ENCODE measurements at places on chromosomes 7 and 10.

GRCh38 chr10:74875966-74876365 lies 49.6 kb downstream of the KAT6B start:
- no peak for DNase-seq

DNA sequence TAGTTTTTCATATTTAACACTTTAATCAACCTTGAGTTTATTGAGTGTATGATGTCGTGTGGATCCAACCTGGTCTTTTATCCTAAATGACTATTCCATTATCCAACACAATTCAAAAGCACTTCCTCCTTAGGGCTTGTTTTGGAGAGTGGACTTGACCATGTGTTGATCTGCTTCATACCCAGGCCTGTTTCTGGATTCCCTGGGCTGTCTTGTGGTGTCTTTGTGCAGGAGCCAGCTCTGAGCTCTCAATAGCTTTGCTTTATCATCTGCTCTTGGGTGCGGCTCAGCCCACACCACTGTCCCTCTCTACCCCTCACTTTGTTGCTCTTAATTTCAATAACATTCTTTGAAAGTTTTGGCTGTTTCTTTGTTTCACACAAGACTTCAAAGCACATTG lies 70.9 kb upstream of the CHST15 start:
- DNase-seq: no peak

DNA sequence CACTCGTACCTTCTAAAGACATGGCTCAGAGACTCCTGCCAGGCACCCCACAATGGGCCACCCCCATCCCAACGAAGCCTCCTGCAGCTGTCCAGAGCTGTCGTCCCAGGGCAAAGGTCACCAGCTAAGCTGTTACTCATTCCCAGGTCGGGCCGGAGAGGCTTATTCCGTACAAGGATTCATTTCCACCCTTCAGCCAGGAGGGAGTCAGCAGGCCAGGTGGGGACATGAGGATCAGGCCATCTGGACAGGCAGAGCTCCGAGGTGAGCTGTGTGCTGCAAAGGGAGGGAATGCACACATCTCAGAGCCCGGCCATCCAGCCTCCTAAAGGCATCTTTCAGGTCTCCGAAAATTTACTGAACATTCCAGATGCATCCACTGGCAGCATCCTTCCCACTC lies 63.9 kb upstream of the NANOS1 start:
- no peak for DNase-seq

GRCh38 chr7:44061645-44062179 lies 3.7 kb downstream of the PGAM2 start:
- no peak for DNase-seq

- DNase-seq: no peak
These were observed 33.0 kb downstream of the MAGI2 start for GRCh38 chr7:79420464-79420863.

- no peak for DNase-seq
These were observed 31.0 kb upstream of the ZEB1 start for GRCh38 chr10:31288001-31288400.

- DNase-seq: no peak
These were observed 91.9 kb downstream of the MYL10 start for GRCh38 chr7:101537205-101537604.

DNA sequence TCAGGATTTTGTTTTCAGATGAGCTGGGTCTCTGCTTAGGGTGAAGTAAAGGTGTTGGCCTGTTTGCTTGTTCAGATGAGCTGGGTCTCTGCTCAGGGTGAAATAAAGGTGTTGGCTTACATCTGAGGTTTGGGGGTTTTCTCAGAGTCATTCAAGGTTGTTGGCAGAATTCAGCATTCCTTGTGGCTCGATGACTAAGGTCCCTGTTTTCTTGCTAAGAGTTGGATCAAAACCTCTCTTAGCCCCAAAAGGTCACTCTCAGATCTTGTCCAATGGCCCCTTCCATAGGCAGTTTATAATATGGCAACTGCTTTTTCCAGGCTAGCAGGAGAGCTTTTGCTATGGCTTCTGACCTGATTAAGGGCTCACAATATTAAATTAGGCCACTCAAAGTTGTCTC lies 106.6 kb downstream of the ADAM22 start:
- no peak for DNase-seq

DNA sequence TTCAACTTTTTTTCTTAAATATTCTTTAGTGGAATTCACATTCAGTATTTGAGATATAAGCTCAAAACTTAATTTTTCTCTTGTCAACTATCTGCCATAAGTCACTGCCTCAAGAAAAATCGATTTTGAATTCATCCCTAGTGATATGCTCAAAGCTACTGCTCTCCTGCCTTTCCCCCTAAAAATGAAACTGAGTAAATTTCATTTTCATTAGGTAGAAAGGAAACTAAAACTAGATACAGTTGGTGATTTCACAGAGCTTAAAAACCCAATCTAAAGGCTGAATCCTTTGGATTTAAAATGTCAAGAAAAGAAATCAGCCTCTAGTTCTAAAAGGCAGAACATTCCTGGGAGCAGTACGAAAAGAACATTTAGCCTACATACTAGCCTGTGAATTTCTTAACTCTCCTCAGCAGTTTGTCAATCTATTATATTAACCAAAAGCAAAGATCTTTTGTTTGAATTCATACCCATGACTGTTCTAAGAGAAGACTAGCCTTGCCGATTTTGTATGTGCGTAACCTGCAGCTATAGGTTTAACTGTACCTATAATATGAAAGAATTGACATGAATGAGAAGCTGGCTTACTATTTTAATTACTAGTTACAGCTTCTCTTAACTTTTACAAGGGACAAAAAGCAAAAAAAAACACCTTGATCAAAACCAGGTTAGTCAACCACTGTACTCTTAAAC lies 4.9 kb upstream of the FAM53B start:
- DNase-seq: peak; percentile 29

DNA sequence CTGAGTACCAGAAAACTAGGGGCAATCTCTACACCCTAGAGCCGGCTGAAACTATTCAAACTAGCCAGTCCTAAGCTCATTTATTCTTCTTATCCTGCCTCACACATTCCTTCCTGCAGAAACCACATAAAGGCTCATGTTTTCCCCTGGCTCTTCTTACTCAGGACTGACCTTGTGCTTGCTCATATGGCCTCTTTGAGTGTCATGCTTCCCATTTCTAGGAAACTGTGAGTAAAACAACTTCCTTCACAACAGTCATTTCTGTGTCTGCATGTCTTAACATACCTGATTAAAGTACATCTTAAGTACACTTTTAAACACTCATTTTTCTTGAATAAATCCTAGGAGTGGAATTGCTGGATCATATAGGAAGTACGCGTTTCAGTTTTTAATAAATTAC lies 52.3 kb upstream of the KIAA1217 start:
- no peak for DNase-seq

DNA sequence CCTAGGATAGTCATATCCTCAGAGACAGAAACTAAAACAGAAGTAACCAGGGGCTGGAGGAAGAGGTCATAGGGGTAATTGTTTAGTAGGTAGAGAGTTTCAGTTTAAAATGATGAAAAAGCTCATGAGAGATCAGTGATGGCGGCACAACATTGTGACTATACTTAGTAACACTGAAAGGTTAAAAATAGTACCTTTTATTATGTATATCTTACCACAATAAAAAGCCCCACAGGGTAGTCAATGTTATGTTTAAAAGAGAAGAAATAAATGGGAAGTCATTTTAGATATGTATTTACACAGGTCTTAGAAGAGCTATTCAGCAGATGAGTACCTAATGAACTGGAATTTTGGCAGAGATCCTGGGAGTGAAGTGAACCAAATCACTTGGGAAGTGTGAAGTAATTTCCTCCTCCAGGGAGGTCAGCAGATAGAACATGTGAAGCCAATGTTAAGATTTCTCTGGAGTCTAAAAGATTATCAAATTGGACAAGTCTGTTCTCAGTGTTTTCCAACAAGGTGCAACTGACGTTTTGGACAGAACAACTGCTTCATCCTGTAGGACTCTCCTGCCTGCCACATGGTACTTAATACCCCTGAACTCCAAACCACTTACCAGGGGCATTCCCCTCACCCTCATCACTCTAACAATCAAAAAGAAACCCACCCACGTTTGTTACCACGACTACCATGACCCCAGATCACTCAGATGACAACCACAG lies 6.4 kb downstream of the CDCA7L start:
- peak; percentile 90 for DNase-seq

DNA sequence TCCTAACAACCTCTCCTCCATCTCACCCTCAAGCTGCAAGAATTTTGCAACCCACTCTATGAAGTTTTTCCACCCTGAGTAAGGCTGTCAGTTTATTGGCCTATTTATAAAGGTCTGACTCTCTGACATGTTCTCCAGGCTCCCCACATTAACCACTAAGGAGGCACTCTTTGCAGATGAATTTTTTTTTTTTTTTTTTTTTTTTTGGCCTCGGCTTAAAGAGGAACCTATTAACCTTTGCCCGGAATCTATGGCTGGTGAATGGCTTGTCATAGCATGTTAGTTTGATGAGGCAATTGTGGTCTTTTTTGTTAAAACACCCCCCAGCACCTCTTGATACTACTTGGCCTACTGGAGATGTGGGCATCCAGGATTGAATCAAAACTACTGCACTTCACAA lies 57.1 kb downstream of the TBXAS1 start:
- no peak for DNase-seq

DNA sequence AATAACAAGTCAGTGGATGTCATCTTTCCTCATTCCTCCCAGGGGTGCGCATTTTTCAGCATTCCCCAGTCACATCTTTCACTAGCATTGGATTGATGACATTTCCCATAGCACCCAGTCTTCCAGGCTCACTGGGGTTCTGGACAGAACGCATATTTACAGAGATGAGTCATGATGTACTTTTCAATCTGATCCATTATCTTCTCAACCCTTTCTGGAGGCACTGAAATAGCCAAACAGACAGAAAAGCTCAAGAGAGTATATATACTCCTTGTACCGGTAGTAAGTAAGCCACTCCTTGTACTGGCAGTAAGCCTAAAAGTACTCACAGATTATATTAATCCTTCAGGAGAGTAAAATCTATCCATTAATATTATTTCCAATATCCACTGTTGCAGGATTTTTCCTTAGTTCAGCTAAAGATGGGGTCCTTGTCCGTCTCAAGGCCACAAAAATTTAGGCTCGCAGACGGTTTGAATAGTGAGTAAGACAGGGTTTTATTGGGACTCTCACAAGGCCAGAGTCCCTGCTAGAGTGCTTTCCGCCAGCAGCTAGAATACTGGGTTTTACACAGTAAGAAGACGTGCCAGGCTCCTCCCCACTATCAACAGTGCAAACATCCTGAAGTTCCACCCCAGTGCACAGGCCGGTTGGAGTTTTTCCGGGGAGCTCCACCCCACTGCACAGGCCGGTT lies 60.8 kb downstream of the MDH2 start:
- DNase-seq: no peak

DNA sequence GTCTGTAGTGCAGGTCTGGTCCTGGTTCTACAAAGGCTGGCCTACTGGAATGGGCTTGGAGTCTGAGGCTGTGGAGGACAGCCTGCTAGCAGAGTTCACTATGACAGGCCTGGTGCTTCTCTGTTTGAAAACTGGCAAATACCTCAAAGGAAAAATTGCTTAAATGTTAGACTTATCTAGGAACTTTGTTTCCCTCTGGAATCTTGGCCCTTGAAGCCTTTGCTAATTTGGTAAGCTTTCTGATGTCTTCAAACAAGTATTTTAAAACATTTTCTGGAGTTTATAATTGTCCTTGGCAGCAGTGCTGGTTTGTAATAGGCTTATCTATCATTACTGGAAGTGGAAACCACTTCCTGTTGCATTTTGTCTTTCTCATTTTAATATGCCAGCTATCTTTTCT lies 139.7 kb downstream of the TMEM26 start:
- no peak for DNase-seq

DNA sequence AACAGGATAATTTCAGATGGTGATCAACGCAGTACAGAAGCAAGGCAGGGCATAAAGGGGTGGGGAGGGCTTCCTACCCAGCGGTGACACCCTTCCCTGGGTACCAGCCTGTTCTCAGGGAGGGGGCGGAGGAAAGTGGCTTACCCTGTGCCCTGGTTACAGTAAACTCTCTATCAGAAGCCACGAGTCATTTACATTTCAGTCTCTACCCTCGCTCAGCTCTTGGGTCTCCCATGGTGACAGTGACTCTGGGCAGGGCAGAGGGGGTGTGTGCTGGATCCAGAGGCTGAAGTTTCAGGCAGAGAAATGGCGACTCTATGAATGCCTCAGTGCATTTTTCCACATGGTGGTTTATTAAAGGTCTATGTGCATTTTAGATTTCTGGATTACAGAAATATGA lies 107.0 kb downstream of the ADARB2 start:
- DNase-seq: no peak

- DNase-seq: no peak
These were observed 5.7 kb downstream of the SKAP2 start for GRCh38 chr7:26858735-26859134.

DNA sequence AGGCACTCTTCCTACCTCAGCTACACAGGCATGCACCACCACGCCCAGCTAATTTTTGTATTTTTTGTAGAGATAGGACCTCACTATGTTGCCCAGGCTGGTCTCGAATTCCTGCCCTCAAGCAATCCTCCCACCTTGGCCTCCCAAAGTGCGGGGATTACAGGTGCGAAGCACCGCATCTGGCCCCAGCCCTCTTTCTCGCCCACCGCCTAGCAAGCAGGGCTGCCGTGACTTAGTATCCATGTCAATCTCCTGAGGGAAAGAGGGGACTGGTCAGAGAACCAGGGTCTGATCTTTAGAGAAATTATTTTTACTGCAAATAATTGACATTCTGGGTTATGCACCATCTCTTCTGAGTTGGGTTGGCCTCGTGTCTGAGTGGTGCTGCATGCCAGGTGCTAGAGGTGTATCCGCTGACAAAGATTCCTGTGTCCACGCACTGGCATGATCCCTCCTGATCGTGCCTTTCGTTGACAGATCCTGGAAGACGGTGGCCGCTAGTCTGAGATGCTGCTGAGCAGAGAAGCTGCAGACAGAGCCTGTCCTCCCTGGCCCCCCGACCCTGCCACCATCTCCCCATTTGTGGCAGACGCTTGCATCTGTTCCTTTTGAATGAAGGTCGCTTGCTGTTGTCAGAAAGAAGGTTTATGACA lies 22.7 kb downstream of the WIPI2 start:
- DNase-seq: no peak

DNA sequence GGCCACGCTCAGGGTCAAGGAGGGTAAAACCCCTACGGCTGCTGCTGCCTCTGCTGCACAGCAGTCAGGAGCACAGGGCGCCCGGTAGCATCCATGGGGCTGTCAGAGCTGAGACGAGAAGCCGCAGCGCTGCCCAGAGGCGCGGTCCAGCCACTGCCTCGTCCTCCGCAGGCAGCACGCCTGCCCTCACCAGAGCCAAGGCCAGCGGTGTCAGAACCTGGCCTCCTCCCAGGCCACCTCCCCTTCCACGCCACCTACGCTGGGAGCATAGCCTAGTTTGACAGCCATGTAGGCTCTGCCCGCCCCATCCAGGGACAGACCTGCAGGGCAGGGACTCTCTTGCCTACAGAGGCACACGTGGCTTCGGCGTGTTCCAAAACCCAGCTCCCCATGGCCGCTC lies 16.2 kb downstream of the INTS1 start:
- no peak for DNase-seq

DNA sequence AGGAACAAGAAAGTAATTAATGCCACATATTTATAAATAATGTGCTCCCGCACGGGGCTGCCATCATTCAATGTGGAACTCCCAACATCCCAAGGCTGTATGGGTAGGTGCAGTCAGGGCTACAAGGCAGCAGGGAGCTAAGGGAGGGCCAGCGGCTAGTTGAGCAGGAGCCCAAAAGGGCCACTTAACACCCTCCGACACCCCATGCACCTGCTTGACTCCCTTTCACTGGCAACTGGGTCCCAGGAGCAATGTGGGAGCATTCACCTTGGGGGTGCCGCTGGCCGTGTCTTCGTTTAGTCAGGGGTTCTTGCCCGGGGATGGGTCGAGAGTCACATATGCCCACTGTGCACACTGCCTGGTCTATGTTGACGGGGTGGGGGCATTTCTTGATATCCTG lies 27.9 kb downstream of the SCART1 start:
- DNase-seq: no peak
